ENCODE measurements at places on chromosomes 5 and 9. TPM values are rescaled to one million over a fixed set of nuclear protein-coding genes. Genes with fewer than 3 reads are reported as not detected.

The PAXX gene
- total RNA-seq: 90.2 TPM

The SLC36A1 gene
- total RNA-seq: 7.2 TPM

The GPR151 gene
- total RNA-seq: not detected

The ZNF618 gene
- total RNA-seq: 0.19 TPM

The HRCT1 gene
- not detected for total RNA-seq

The OTP gene
- total RNA-seq: not detected

The GPX8 gene
- total RNA-seq: not detected

The PCDHB15 gene
- not detected for total RNA-seq

The KCTD16 gene
- not detected for total RNA-seq

The LCN9 gene
- not detected for total RNA-seq

The DENND1A gene
- 22.3 TPM for total RNA-seq

The HSPB3 gene
- total RNA-seq: not detected

Measured in activated CD4-positive, alpha-beta T cell treated with anti-CD3 and anti-CD28 coated beads, Interleukin-2, amount 10 ng/mL, durations not matched to agents 24 days and 14 days (primary cell).